Omental fat pad (tissue), 4 donors: ENCODE measurements at places on chromosomes 5 and 9. TPM values are rescaled to one million over a fixed set of nuclear protein-coding genes. Genes with fewer than 3 reads are reported as not detected.

Gene IRX2
- 0.19 TPM for total RNA-seq

Gene RFX3
- 7.0 TPM for total RNA-seq

Gene TAF1L
- total RNA-seq: not detected

Gene ARHGEF37
- total RNA-seq: 3.1 TPM

Gene GRXCR2
- not detected for total RNA-seq

Gene IFNA21
- total RNA-seq: not detected

Gene FBP2
- not detected for total RNA-seq

Gene FCHO2
- 28.2 TPM for total RNA-seq

Gene MYMK
- total RNA-seq: not detected

Gene DBH
- 0.19 TPM for total RNA-seq

Gene FOXI1
- total RNA-seq: not detected

Gene PCDHGA1
- 0.12 TPM for total RNA-seq

Gene LCN6
- 5.0 TPM for total RNA-seq

Gene ZFP37
- total RNA-seq: 1.5 TPM

Gene OLFML2A
- 7.7 TPM for total RNA-seq

Gene ZNF608
- 26.2 TPM for total RNA-seq

Gene ENTPD8
- not detected for total RNA-seq

Gene RMRP
- 3,200 TPM for total RNA-seq
